ENCODE measurements at places on chromosomes 1 and 21.

DNA sequence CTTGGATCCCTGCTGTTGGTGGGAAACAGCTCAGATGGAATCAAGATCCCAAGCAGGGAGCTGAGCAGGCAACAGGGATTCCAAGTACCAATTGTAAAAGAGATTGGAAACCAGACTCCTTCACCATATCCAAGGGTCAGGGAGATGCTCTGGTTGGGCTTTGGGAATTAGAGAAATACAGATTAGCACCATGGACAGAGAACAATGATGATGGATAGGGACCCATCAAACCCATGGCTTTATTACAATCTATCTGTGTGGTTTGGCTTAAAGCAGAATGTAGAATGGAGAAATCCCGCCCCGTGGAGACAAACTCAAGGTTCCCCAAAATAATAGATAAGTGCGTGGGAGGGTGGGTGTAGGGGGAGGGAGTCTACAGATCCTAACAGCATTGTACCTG is 120.7 kb upstream of the CSF3R start:
- DNase-seq, result no peak

DNA sequence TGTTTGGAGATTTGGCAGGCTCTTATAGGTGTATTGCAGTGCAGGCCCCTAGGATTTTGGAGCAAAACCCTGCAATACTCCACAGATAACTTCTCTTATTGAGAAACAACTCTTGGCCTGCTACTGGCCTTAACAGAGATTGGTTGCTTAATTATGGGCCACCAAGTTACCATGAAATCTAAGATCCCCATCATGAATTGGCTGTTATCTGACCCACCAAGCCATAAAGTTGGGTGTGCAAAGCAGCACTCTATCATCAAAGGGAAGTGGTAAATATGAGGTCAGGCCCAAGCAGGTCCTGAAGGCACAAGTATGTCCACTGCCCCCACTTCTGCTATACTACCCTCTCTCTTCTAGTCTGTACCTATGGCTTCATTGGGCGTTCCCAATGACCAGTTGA is 130.0 kb upstream of the TNFSF4 start:
- DNase-seq, result no peak

DNA sequence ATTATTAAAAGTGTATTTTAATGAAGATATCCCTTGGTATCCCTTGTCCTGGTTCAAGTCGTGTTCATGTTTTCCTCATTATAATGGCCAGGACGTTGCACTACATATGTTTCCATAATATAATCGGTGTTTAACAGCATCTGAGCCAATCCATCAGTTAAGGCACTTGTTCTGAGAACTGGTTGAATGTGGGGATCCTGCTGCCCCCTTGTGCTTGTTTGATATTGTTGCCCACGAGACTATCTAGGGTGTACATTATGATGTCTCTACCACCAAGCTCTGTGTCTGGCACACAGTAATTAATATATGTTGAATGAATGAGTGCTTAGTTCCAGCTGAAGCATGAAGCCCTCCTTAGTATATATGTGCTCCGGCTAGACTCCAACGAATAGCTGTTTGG is 193.0 kb downstream of the CACNA1E start:
- no peak for DNase-seq

- no peak for DNase-seq
These were observed 22.7 kb upstream of the GJA8 start for GRCh38 chr1:147879911-147880310.

- DNase-seq, result no peak
These were observed 10.3 kb downstream of the LCE4A start for GRCh38 chr1:152718238-152718637.

DNA sequence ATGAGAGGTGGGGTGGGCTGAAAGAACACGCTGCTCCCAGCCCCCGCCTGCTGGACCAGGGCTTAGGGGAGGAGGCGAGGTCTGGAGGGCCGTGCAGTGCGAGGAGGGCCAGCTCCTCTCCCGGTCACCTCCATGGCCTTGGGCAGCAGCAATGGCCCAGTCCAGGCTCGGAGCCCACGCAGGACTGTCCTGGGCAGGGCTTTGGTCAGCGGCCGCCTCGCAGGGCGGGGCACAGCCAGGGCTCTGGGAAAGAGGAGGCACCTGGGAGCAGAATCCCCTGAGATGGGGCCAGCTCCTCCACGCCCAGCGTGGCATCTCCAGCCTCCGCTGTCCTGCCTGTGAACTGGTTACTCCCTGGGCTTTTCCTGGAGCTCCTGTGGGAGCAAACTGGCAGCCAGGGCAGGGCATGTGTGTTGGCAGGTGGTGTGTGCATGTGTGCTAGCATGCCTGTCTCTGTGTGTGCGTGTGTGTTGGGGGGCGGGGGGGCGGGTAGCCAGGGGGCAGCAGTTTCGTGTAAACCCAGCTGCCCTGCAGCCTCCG is 27.4 kb downstream of the ARHGEF16 start:
- no peak for DNase-seq

DNA sequence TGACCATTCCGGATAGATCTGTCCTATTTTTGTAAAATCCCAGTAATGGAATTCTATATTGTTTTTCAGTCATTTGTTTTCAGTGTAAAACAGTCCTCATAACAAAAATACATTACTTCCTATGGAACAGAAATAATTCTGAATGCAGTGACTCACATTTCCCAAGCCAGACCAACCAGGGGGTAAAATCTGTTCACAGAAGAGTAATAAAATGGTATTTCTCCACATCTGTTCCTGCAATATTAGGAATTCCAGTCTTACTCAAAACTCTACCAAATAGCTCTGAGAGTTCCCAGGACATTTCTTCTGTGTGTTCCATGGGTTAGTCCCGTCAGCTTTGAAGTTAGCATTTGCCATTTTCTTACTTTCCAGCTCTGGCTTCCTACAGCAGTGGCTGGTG is 2.6 kb upstream of the DDR2 start:
- DNase-seq, result no peak

- DNase-seq, result no peak
These were observed 1.7 kb downstream of the PKNOX1 start for GRCh38 chr21:42975886-42976608.

- no peak for DNase-seq
These were observed 6.0 kb upstream of the LINGO4 start for GRCh38 chr1:151811181-151811580.

DNA sequence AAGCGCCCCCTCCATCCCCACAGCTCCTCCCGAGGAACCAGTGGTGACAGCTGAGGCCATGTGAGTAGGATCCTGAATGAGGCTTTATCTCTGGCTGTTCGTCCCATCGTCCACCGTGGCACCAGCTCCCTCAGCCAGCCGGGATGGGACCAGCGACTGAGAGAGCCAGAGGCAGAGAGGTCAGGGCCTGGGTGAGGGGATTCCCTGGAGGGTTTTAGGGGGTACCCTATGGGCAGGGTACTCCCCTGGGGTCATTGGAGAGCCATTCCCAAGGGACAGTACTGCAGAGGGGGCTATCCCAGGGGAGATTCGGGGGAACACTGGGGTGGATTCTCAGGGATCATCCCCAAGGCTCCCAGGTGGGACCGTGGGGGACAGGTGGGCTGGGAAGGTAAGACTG is 2.4 kb downstream of the TMEM125 start:
- DNase-seq, result no peak

- DNase-seq, result no peak
These were observed 154.3 kb upstream of the USP24 start for GRCh38 chr1:55369474-55369873.

GRCh38 chr1:63428815-63429214 is 61.4 kb downstream of the ALG6 start:
- no peak for DNase-seq

DNA sequence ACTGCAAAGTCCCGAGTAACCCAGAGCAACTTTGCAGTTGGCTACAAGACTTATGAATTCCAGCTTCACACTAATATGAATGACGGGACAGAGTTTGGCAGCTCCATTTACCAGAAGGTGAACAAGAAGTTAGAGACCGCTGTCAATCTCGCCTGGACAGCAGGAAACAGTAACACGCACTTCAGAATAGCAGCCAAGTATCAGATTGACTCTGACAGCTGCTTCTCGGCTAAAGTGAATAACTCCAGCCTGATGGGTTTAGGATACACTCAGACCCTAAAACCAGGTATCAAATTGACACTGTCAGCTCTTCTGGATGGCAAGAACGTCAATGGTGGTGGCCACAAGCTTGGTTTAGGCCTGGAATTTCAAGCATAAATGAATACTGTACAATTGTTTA is 66.8 kb downstream of the ACBD6 start:
- DNase-seq, result no peak

- no peak for DNase-seq
These were observed 19.0 kb downstream of the BCAR3 start for GRCh38 chr1:93662481-93663207.

- DNase-seq, result no peak
These were observed 1004.0 kb downstream of the KCNT2 start for GRCh38 chr1:195604287-195604686.

DNA sequence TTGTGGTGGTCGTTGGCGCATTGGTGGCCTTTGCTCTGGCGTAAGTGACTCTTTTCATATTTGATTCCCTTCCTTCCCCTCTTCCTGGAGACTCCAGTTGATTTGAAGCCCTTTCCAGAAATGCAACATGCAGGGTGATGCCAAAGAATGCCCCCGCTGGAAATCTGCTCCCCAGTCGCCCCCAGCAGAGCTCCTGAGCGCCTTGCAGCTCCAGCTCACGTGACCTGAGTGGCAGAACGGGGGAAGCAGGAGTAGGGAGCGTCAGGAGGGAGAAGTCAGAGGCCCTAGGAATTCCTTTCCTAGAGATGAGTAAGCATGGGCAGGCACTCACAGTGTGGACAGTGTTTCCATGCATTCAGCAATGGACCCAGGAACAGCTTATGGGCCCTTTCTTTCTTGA is 255.9 kb downstream of the CACNA1E start:
- no peak for DNase-seq

GRCh38 chr1:12621346-12622335 is 3.6 kb upstream of the DHRS3 start:
- no peak for DNase-seq

DNA sequence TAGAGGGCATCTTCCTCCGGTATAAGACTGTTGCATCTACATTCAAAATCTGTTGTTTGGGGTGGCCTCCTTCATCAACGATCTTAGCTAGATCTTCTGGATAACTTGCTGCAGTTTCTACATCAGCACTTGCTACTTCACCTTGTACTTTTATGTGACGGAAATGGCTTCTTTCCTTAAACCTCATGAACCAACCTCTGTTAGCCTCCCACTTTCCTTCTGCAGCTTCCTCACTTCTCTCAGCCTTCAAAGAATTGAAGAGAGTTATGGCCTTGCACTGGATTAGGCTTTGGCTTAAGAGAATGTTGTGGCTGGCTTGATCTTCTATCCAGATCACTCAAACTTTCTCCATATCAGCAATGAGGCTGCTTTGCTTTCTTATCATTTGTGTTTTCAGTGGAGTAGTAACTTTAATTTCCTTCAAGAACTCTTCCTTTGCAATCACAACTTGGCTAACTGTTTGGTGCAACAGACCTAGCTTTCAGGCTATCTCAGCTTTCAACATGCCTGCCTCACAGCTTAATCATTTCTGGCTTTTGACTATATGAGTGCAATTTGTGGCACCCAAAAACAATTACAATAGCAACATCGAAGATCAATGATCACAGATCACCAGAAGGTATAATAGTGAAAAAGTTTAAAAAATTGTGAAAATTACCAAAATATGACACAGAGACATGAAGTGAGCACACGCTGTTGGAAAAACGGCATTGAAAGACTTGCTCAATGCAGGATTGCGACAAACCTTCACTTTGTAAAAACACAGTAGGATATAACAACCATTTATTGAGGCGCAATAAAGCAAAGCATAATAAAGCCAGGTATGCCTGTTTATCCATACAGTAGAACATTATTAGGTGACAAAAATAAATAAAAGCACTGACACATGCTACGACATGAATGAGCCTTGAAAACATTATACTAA is 56.7 kb upstream of the GFI1 start:
- no peak for DNase-seq

- no peak for DNase-seq
These were observed 117.3 kb downstream of the RHOU start for GRCh38 chr1:228852511-228853088.

GRCh38 chr1:12343823-12344487 is 114.1 kb downstream of the VPS13D start:
- DNase-seq, result no peak

DNA sequence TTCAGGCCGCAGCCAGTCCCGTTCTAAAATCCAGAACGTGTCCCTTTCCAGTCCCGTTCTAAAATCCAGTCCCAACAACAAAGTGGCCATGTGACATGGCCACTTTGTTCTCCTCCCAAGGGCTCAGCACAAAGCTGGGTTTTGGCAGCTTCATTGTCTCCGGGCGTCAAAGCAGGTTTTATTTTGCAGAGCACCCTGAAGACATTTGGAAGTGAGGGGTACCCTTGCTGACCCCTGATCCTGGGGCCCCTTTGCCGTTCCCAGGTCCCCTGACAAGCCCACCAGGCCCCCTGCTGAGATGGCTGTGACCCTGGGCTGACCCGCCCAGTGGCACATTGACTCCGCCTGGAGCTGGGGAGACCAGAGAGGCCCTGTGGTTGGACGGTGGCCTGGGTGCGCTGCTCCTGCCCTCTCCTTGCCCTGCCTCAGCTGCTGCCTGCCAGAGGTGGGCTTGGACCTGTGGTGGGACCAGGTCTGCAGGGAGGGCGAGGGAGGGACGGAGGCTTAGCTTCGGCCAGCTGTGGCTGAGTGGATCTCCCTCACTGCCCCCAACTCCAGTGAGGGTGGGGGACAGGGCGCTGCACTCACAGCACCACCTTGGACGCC is 4.3 kb downstream of the PFKL start:
- no peak for DNase-seq

DNA sequence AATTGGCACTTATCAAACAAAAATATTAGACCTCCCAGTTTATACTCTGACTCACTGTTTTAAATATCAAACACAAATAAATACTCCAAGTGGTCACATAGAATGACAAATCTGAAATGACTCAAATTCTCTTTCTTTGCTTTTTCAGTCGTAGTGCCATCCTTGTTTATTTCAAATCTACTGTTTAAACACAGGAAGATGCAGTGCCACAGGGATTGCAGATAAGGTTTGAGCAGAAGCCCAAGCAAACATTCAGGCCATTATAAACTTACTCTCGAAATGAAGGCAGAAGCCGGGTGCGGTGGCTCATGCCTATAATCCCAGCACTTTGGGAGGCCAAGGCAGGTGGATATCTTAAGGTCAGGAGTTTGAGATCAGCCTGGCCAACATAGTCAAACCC is 255.4 kb upstream of the PLXNA2 start:
- no peak for DNase-seq

DNA sequence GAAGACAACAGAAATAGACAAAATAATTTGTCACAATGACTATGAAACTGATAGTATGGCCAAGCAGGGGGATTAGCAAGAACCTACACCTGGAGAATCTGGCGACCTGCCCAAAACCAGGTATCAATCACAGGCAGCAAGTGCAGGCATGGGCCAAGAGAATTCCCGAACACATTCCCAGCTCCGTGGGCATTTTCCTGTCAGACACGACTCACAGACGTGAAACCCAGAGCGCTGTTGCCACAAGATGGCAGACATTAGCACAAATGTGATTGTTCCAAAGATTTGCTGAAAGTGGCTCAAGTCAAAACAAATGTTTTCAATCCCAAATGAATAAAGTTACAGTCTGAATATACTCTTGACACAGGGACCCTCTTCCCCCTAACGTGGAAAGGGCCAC is 36.8 kb downstream of the HLCS start:
- DNase-seq, result no peak

Data from iPS DF 19.7 (cell line).